Urothelium cell line (cell line): ENCODE measurements at places on chromosomes 16 and 17.

DNA sequence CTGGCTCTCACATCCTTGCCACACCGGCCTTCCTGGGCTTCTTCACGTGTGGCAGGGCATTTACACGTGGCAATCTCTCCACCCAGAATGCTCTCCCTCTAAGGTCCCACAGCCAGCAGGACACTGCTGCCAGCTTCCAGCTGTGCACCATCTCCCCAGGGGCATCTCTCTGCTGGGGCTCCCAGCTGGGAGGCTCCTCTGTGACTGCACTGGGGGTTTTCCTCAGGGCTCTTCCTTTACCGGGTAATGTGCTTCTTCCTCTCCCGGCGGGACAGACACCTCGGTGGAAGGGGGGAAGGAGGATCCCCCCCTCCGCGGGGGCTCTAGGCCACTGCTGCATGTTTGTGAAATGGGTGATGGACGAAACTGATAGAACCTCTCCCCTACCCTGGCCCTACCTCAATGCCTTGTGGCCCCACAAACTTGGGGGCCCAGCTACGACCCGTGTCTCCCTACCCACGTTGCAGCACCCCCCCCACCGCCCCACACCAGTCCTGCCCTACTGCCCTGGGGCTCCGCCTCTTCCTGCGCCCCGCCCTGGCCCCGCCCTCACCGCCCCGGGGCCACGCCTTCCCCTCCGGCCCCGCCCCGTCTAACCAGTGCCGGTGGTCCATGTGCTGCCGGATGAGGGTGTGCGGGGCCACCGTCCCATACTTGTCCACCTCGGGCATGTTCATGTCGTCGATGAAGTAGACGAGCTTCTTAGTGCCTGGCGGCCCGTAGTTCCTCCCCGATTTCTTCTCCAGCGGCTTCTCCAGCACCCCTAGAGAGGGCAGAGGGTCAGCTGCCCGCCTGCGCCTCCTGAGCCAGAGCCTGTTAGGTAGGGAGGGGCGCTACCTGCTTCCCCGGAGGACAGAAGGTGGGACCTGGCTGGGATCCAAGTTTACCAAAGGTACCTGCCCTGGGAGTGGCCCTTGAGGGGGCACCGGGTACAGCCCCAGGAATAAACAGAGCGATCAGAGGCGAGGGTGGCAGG is 92.6 kb downstream of the DNAH17 start:
- peak; percentile 91 for DNase-seq

GRCh38 chr16:85238233-85238647 is 126.0 kb upstream of the CIBAR2 start:
- no peak for DNase-seq

DNA sequence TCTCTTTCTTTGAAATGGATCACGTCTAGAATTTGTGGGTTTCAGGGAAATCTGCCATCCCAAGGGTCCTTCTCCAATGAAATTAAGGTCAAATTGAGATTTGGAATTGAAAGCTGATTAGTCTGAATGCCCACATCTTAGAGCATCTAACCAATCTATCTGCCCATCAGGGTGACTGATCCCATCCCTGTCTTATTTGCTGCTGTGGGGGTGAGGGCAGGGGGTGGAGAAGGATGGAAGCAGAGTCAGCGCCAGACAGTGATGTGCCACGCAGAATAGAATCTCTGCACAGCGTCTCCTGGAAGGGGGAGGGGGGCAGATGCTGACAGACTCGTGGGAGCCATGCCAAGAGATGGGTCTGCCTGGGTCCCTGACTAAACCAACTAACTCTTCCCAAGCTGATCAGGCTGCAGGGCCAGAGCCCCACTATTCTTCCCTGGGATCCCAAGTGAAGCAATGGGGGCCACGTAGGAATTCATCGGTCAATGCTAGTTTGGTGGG is 32.1 kb downstream of the CDK5RAP3 start:
- no peak for DNase-seq

- DNase-seq, result peak; percentile 32
These were observed 1.4 kb upstream of the ALDOA start for GRCh38 chr16:30063893-30064728.

DNA sequence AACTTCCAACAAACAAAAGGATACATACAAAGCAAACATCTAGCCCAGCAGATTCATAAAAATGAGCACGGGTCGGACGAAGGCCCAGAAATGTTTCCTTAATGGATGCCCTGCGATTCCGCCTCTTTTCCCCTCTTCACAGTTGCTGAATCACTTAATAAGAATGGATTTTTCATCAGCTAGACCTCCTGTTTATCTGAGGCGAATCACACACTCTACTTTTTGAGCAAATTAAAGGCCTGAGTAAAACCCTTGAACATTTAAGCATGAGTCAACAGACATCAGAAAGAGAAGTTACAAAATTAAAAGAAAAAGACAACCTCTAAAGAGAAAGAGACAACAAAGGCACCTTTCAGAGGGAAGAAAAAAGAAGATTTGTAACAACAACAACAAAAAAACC is 44.7 kb downstream of the HS3ST3A1 start:
- no peak for DNase-seq

- DNase-seq, result no peak
These were observed 467.7 kb downstream of the CDH11 start for GRCh38 chr16:64654178-64654577.

- DNase-seq, result peak; percentile 44
These were observed 2.5 kb downstream of the ALOX15B start for GRCh38 chr17:8041249-8041928.

DNA sequence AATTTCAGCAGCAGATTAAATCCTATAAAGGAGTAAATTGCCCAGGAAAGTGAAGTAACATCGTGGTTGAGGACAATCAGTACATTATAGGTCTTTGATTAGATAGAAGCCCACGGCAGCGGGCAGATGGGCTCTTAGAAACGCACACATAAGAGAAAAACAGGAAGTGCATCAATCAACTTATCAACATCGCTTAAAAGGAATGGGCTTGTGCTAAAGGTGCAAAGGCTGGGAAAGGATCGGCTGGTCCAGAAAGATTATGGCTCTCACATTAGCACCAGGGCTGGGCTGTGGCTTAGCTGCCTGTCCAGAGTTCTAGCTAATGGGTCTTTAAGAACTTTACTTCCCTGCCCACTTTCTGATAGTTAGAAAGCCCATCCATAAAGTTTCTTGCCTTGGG is 292.0 kb upstream of the TNRC6C start:
- no peak for DNase-seq

DNA sequence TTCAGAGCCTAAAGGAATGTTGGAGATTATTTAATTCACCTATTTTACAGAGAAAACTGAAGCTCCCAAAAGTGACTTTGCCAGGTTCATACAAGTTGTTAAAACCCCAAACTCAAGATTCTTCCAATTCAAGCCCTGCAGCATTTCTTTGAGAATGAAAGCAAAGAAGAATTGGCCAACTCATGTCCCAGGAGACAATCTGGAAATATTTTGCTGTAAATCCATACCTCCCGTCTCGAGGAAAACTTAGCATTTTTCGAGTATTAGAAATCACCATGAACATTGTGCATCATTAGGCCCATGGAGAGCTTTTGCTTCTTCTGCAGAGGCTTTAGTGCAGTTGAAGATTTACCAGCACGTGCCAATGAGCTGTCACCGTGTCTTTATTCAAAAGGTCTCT is 176.4 kb upstream of the KCNJ16 start:
- DNase-seq, result no peak

DNA sequence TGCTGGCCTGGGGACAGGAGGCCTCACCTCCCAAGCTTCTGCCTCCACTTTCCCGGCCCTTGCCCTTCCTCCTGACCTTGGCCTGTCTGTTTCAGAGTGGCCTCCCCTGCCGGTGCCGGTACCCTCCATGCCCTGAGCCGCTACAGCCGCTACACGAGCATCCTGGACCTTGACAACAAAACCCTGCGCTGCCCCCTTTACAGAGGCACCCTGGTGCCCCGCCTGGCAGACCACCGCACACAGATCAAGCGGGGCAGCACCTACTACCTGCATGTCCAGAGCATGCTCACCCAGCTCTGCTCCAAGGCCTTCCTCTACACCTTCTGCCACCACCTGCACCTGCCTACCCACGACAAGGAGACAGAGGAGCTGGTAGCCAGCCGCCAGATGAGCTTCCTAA is 7.4 kb downstream of the SMCR8 start:
- no peak for DNase-seq

DNA sequence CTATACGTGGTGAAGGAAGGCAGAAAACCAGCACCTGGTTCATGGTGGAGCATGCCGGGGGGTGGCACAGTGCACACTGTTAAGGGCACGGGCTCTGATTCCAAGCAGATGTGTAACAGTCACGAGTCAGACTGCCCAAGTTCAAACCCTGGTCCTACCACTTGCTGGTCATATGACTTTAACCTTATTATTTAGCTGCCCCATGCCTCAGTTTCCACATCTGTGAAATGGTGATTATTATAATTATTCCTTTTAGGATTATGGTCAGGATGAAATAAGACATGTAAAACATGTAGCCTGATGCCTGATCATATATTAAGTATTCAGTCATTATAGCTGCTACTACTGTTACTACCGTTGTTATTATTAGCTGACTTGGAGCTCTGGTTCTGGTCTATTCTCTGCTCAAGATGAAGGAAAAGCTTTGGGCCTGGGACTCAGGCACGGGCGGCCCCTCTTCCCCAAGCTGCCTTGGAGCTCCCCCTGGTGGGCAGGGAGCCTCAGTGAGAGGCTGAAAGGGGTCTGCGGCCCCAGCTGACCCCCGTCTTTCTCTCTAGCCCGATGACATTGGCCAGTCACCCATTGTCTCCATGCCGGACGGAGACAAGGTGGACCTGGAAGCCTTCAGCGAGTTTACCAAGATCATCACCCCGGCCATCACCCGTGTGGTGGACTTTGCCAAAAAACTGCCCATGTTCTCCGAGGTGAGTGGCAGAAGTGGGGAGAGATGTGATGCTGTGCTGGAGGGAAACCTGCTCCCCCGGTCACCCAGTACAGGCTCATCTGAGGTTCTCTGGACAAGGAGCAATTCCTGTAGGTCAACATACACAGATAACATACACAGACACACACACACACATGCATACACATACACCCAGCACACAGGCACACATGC is 14.0 kb downstream of the NR1D1 start:
- peak; percentile 62 for DNase-seq

DNA sequence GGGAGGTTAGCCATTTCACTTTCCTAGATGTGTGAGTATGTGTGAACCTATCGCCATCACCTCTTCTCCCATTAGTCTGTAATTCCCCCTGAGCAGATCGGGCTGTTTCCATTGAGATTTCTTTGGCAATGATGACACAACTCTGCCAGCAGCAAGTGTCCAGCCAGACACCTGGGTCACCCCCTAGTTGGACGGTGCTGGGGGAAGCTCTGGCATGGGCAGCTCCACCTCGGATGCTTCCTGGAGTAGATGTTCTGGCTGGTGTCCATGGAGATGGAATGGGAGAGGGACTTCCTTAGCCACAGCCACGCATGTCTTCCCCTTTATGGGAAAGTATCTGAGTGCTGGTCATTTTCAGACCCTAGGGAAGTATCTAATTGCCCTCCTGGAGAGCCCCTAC is 247.9 kb upstream of the RPL38 start:
- DNase-seq, result no peak

DNA sequence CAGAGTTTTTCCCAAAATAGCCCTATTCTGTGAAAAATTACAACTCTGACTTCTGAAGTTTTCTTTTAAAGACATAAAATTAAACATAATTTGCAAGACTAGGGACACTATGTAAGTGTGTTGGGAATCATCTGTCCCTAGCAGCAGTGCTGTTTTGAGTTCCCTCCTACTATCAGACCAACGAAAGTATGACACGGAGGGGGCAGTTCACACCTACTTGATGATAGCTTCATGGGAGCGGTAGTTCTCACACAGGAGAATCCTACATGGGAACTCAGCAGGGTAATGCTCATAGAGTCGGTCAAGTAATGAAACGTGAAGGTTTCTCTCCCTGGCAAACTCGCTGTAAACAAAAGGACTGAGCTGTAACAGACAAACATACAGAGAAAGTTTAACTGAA is 96.6 kb downstream of the HELZ start:
- no peak for DNase-seq

- no peak for DNase-seq
These were observed 11.2 kb downstream of the PIEZO1 start for GRCh38 chr16:88773812-88774291.

DNA sequence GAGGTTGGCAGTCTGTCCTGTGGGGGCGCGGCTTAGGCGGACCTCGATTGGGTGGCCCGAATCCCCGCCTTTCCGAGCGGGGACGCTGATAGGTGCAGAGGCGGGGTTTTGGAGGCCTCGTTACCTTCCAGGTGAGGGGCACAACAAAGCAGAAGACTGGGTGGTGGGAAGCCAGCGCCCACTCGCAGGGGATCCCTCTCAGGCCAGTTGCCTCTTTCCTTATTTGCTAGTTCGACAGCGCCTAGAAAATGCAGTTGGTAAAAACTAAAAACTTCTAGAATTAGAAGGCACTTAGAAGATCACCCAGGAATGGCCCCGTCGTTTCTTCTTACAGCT is 730 bp downstream of the KAT7 start:
- DNase-seq, result no peak

GRCh38 chr17:4477255-4477791 is 21.4 kb upstream of the SPNS2 start:
- DNase-seq, result no peak

DNA sequence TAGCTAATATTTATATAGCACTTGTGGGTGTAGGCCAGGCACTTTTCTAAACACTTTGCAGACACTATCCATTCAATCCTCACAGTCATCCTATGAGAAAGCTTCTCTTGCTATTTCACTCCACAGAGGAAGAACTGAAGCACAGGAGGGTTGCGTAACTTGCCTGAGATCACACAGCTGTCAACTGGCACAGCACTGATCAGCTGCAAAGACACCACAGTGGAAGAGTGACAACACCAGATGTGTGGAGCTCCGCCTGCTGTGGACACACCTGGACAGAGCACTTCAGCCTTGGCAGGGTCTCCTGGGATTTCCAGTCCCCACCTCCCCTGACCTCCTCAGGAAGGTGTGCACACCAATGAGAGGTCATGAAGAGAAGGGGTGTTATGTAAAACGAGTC is 13.3 kb upstream of the CNEP1R1 start:
- DNase-seq, result no peak

GRCh38 chr17:29005936-29006511 is at the start of gene SEZ6:
SEZ6 (minus strand) TSS chr17:29006033; CDS start chr17:29005869, 164 bp downstream.
- DNase-seq, result peak; percentile 92

- peak; percentile 18 for DNase-seq
These were observed 42.1 kb downstream of the ITGAM start for GRCh38 chr16:31301708-31302400.

GRCh38 chr17:48546924-48547807 is 2.3 kb upstream of the HOXB2 start:
- DNase-seq, result no peak

- peak; percentile 29 for DNase-seq
These were observed 1.9 kb downstream of the CMC2 start for GRCh38 chr16:81004646-81005353.

- no peak for DNase-seq
These were observed 29.4 kb downstream of the HLF start for GRCh38 chr17:55294042-55294751.
